ENCODE measurements at places on chromosomes 7 and 10. TPM values are rescaled to one million over a fixed set of nuclear protein-coding genes. Genes with fewer than 3 reads are reported as not detected.

DNA sequence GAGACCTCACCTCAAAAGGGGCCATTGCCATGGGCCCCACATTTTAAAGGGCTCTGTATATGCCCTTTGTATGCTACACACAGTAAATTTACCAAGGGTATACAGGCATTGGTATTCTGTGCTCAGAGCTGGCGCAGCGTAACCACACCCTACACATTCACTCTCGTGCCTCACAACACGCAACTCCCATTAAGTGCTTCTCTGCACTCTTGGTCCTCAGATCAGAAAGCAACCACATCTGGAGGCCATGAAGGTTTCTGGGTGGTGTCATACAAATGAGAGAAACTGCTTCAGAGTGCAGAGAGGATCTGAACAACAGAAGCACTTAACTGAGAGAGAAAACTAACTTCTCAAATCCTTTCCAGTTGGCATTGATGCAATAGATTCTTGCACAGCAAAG lies 9.4 kb upstream of the CACUL1 start:
- DNase-seq = no peak

- DNase-seq = no peak
These were observed 95.4 kb upstream of the RHEB start for GRCh38 chr7:151615058-151615457.

- DNase-seq = no peak
These were observed 47.1 kb upstream of the UBN2 start for GRCh38 chr7:139183878-139184338.

GRCh38 chr7:50303335-50304128 lies 984 bp upstream of the IKZF1 start:
- no peak for DNase-seq

DNA sequence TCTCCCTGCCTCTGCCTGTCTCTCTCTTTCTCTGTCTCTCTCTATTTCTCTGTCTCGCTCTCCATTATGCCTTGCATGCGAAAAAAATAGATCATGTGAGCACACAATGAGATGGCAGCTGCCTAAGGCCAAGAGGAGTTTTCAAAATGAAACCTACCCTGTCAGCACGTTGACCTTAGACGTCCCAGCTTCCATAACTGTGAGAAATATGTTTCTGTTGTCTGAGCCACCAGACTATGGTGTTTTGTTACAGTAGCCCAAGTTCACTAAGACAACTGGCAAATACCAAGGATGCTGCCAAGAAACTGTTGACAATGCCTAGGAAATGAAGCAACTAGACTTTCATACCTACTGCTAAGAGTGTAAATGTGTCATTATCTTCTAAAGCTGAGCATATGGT lies 70.6 kb upstream of the PLXDC2 start:
- no peak for DNase-seq

IFRD1 gene
- 43.3 TPM for total RNA-seq

DNA sequence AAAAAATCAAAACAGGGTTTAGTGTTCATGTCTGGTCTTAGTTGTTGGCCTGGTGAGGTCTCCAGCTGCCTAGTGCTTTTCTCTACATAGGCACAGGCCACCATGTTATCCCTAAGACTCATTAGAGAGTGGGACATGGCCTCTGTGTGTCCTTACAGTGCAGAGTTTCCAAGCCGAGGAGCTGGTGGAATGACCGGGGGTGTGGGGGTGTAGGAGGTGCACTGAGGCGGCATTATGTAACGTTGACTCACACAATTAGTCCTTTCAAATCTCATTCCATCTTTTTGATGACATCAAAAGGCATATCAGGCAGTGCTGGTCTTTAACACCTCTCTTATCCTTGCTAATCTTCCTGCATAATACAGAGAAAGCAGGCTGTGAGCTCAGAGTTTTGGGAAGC lies 71.3 kb downstream of the MTPN start:
- DNase-seq = no peak

SGCE gene
- total RNA-seq = 53.3 TPM

GRCh38 chr10:29473087-29473356 lies 161.7 kb downstream of the SVIL start:
- DNase-seq = no peak

Data from endothelial cell of umbilical vein (primary cell).